ENCODE measurements at places on chromosomes 7 and 10.

DNA sequence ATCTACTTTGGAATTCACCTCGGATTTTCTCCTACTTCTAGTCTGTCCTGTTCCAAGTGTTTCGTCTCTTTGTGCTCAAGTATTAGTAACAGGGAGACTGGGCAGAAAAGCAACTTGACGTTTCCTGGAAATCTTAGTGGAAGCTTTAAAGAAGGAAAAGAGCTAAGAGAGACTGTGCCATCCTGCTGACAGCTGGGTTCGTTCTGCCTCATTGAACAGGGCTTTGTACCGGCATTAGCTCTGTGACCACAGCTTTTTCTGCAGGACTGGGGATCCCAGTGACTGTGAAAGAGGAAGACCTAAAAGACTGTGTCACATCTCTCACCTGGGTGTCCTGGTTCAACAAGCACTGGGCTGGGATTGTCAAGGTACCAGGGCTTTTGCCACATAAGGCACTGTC is 70.8 kb upstream of the CDCA7L start:
- no peak for DNase-seq

DNA sequence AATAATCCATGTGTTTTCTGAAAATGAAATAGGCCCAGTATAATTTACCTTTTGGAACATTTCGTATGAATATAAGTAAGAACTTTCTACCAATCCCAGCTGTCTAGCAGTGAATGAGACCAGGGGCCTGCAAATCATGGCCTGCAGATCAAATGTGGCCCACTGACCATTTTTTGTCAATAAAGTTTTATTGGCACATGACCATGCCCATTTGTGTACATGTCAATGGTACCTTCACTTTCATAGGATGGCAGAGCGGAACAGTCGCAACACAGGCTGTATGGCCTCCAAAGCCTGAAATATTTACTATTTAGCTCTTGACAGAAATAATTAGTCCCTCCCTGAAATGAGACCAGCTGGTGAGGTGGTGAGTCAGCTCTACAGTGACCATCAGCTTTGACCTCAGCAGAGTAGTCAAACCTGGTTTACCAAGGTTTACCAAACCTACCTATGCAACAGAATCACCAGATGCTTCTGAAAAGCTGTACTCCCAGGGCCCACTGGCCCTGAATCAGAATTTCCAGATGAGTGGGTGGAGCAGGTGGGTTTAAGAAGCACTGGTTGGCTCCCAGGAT is 13.8 kb upstream of the C10orf90 start:
- no peak for DNase-seq

GRCh38 chr7:141198194-141198958 is 124.5 kb downstream of the TMEM178B start:
- no peak for DNase-seq

- peak; percentile 52 for DNase-seq
Measured at GRCh38 chr10:75403144-75403938, 1.8 kb upstream of the ZNF503 start.

- peak; percentile 77 for DNase-seq
Measured at GRCh38 chr10:35735412-35735811, 93.3 kb upstream of the FZD8 start.

GRCh38 chr7:157651366-157652160 is 314.8 kb downstream of the DNAJB6 start:
- no peak for DNase-seq

DNA sequence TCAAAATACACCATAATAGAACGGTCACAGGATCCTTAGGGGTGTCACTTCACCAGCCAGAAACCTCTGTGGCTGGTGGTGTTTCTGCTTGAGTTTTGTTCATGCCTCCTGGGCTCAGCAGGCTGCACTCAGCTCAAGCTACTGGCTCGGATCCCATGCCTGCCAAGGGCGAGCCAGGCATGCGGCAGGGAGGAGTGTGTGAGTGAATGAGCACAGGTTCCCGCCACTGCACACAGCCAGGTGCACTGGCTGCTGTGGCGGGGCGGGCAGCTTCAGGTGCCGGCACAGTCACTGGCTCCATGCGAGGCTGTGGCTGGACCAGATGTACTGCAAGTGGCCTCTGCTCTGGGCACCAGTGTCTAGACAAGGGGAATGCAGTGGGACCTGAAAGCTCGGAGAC is 29.5 kb downstream of the CLDN12 start:
- no peak for DNase-seq

GRCh38 chr7:127792528-127793342 is 140.7 kb downstream of the SND1 start:
- no peak for DNase-seq

- DNase-seq, result no peak
Measured at GRCh38 chr7:106855540-106856132, 9.4 kb upstream of the PIK3CG start.

GRCh38 chr7:146876411-146876810 is 759.8 kb downstream of the CNTNAP2 start:
- no peak for DNase-seq

DNA sequence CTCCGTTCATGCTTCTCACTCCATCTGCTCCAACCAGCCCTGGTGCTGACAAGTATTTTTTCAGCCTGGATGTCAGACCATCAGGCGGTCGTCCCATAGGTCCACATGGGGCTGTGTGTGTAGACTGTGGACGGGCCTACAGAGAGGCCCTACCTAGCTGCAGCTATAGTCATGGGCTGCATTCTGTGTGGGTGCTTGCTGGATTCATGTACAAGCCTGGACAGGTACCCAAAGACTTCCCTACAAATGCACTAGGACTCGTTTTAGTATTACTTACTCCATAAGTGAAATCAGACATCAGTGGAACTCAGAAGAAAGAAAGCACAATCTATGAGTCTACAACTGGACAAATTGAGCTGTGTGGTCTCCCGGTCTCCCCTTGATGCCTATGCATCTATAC is 146.8 kb downstream of the PKD1L1 start:
- DNase-seq, result no peak

DNA sequence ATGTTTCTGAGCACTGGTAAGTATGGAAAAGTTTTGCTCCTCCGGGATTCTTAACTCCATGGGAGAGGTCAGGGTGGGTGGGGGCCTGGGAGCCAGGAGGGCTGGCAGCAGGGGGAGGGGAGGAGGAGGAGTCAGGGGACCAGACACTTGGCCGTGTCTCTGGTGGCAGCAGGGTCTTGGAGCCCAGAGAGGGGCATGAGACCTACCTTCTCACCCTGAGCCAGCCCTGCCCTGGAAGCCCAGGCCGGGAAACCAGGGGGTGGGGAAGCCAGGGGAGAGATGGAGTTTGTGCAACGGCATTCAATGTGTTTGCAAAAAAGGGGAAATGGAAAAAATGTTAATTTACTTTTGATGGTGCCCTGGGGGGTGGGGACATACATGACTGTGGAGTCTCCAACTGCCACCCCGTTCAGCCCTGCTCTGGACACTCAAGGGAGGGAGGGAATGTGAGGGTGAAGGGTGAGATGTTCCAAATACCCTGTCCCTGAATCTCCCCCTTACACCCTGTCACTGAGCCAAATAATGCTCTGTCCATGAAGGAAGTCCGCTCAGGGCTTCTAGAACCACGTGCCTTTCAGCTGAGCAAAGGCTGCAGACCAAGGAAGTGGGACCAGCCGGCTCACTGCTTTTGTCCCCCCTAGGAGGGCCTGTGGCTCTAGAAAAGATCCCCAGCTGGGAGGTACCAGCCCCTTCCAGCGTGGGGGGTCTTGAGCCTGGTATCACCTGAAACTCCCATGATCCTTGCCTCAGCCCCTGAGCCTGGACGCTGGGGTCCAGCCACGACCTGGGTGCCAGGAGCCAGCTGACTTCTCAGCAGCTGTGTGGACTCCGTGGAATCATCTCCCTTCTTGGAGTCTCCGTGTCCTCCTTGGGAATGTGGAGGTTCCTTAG is 48.3 kb downstream of the TMEM270 start:
- no peak for DNase-seq

DNA sequence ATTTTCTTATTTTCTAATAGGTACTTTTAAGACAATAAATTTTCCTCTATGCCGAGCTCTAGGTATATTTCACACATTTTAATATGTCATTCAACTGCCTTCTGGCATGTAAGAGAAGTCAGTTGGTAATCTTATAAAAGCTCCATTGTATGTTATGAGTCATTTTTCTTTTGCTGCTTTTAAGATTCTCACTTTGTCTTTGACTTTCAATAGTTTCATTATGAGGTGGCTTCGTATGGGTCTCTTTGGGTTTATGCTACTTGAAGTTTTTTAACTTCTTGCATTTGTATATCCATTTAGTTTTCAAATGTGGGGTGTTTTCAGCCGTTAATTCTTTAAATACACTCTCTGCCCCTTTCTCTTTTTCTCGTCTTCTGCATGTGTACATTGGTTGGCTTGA is 80.5 kb downstream of the ABCA13 start:
- peak; percentile 25 for DNase-seq

- no peak for DNase-seq
Measured at GRCh38 chr7:123792547-123792946, 43.7 kb upstream of the WASL start.

- DNase-seq, result no peak
Measured at GRCh38 chr10:60096761-60097513, 190.6 kb upstream of the CCDC6 start.

- DNase-seq, result no peak
Measured at GRCh38 chr10:26931223-26931622, 70.5 kb upstream of the ABI1 start.

- no peak for DNase-seq
Measured at GRCh38 chr10:18364987-18365775, 225.0 kb downstream of the CACNB2 start.

GRCh38 chr7:87116315-87116714 is 35.9 kb upstream of the DMTF1 start:
- DNase-seq, result no peak

DNA sequence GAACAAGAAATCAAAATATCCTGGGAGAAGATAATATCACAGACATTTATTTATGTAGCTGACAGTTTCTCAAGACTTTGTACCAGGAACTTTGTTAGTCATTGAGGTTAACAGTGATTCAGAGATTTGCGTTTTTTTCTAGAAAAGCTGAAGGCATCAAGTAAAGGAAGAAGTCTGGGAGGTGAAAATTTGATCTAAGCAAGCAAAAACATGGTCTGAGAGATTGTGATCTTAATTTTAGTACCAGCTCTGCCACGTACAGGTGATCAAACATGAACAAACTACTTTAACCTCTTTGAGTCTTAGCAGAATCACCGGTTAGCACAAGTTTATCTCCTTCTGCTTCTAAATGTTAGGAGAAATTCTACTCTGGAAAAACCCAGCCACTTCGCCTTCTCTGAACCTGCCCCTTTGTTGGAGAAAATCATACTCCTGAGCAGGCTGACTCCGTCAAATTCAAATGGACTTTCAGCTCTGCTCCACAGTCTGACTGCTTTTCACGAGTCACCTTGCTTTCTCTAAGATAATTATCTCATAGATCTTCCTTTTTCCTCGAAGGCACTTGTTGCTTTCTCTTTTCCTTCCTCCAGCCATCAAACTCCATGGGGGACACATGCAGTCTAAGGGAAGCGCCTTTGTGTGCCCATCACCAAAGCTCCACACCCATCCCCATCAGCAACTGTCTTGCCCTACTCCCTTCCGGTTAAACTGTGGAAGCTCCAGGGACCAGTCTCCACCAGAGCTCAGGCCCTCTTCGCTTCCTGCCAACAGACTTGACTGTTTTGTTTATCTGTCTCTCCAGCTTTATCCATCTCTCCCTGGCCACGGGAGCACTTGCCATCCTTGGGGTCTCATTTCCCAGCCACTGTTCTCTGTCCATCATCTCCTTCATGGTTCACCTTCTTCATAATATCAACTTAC is 86.3 kb downstream of the PRKCQ start:
- no peak for DNase-seq

DNA sequence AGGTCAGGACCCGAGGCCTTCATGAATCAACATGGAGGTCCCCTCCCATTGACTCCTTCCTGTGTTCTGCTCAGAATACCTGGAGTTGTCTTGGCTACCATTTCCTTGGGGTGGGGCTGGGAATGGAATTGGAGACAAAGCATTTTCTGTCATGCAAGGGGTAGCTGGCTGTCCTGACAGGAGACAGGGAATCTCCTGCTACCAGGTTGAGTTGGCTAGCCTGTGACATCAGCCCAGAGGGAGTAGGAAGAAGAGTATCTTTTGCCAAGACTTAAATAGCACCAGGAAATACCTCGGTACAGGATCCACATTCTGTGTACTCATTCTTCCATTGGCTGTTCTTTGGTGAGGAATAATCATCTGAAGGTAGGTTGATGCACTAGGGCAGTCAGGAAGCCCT is 4.9 kb downstream of the ZDHHC16 start:
- DNase-seq, result no peak

DNA sequence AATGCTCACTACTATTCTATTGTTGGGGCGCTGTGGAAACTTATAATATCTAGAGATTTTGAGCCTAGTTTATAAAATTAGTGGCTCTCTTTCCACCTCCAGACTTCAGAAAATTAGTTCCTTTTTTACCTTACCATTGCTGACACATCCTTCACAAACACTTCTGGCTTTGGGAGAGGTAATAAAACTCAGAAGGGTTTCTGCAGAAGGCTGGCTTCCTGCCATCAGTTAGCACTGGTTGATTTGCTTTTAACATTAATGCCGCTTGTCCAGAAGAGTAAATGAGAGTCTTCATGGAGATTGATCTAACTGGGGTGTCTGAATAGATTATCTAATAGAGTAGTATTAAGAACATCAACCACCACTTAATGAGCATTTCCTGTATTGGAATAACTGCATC is 20.3 kb downstream of the ACSM6 start:
- no peak for DNase-seq

Measured in fibroblast of the aortic adventitia (primary cell).